ENCODE measurements at places on chromosomes 12 and 14. TPM values are rescaled to one million over a fixed set of nuclear protein-coding genes. Genes with fewer than 3 reads are reported as not detected.

GRCh38 chr12:52915637-52916036 is 10.8 kb upstream of the KRT8 start:
- no peak overlapping the region for H3K4me3 ChIP-seq
- no peaks in the 10 kb centered on the region for H3K4me1 ChIP-seq
- DNase-seq: no peak
- H3K27me3 ChIP-seq: no peaks in the 10 kb centered on the region

DNA sequence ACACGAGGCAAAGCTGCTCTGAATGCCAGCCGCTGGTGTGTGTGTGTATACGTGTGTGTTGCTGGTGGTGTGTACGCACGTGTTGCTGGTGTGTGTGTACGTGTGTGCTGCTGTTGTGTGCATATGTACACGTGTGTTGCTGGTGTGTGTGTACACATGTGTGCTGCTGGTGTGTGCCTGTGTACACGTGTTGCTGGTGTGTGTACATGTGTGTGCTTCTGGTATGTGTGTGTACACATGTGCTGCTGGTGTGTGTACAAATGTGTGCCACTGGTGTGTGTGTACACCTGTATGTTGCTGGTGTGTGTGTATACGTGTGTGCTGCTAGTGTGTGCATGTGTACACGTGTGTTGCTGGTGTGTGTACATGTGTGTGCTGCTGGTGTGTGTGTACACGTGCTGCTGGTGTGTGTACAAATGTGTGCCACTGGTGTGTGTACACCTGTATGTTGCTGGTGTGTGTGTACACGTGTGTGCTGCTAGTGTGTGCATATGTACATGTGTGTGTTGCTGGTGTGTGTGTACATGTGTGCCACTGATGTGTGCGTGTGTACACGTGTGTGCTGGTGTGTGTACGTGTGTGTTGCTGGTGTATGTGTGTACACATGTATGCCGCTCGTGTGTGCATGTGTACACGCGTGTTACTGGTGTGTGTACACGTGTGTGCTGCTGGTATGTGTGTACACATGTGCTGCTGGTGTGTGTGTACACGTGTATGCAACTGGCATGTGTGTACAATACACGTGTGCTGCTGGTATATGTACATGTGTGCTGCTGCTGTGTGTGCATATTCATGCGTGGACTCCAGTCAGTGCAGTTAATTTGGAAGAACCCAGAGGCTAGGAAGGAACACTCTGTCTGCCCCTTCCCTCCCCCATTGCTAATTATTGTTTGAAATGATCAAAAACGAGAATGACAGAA is 47.2 kb downstream of the CACNA2D4 start:
- H3K4me3 ChIP-seq: no peak overlapping the region
- H3K27me3 ChIP-seq: no peaks in the 10 kb centered on the region
- no peak overlapping the region for H3K27ac ChIP-seq
- no peaks in the 10 kb centered on the region for H3K4me1 ChIP-seq

DNA sequence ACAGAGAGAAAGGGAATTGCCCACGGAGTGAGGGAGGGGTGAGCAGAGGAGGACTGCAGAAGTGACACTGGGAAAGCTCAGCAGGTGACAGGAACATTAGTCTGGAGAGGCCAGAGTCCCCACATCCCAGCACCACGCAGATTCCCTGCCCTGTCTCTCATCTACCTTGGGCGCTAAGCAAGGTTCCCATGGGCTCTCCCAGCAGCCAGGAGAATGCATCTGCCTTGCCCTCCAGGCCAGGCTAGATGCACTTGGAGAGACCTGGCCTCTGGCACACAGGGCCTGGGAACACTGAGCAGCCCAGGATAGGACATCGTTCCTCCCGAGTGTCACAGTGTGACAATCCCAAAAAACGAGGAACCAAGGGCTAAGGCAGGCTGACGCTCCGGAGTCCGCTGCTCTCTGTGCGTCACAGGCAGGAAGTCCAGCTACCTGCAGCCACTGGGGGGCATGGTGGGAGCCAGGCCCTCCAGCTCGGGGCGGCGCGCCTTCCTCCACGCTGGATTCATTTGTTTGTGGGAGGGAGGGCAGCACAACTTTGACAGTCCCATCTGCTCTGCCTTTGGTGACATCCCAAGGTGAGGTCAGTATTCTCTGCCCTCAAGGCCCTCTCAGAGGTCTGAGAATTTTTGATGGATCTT is 5.4 kb upstream of the NGB start:
- no peak overlapping the region for H3K27ac ChIP-seq
- H3K4me1 ChIP-seq: no peaks in the 10 kb centered on the region
- H3K27me3 ChIP-seq: no peaks in the 10 kb centered on the region

GRCh38 chr14:53620890-53621289 is 335.7 kb downstream of the BMP4 start:
- H3K27me3 ChIP-seq: no peaks in the 10 kb centered on the region
- H3K36me3 ChIP-seq: no peaks in the 10 kb centered on the region
- no peak overlapping the region for H3K27ac ChIP-seq
- DNase-seq: no peak

Gene KRT78
- not detected for total RNA-seq

Gene HOXC11
- not detected for total RNA-seq

Gene ITGB7
- total RNA-seq: 487 TPM

Gene NEUROD4
- not detected for total RNA-seq

Data from GM12878 (cell line).